ENCODE measurements at places on chromosomes 2 and 18.

- no peak overlapping the region for H3K4me3 ChIP-seq
- no peak for DNase-seq
- no peaks in the 10 kb centered on the region for H3K27me3 ChIP-seq
- H3K27ac ChIP-seq: no peak overlapping the region
Observed at GRCh38 chr2:181111059-181111458, 130.7 kb downstream of the UBE2E3 start.

DNA sequence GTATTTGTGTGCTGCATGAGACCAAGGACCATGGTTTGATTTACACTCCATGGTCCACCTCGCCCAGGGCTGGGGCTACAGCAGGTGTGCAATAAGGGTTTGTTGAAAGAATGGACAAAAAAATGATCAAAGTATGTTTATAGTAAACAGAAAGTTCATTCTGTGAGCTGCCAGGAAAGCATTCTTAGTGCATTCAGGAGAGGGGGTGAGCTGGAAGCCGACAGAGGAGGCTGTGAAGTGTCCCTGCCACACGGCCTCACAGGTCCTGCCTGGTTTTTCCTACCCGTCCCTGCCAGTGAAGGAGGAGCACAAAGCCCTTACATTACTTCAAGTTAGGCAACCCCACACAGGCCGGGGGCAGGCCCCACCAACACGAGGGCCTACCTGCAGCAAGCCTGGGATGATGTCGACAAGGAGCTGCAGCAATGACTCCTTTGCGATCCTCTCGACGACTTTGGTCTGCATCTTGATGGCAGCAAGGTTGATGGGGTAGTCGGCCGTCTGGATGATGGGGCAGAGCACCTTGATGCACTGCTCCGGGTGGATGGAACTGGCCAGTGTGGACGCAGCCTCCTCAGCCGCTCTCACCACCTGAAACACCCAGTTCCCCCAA lies 63.2 kb upstream of the TFCP2L1 start:
- H3K4me3 ChIP-seq: no peak overlapping the region
- no peak overlapping the region for H3K27ac ChIP-seq
- H3K36me3 ChIP-seq: peaks cover 24% of the 10 kb centered on the region

DNA sequence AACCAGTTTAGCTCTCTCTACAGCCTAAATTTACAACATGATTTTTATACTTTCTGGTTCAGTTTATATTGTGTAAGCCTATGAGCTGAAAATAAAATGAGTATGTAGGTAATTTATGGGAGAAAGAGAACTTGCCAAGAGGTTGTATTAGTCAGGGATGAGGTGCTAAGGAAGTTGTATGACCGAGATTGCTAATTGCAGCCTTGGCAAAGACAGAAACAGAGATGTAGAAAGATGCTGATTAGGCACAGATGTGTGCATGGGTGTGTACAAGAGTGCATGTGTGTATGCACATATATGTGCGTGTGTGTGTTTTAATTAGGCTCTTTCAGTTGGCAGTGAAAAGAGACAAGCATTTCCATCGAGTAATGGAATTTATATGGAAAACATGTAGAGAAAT lies 213.9 kb downstream of the FBXO15 start:
- H3K4me1 ChIP-seq: no peaks in the 10 kb centered on the region
- H3K27me3 ChIP-seq: no peaks in the 10 kb centered on the region
- DNase-seq: no peak
- H3K27ac ChIP-seq: no peak overlapping the region

- no peaks in the 10 kb centered on the region for H3K27me3 ChIP-seq
- peak overlapping the region; percentile 42 for H3K4me3 ChIP-seq
- DNase-seq: no peak
- peaks cover 13% of the 10 kb centered on the region for H3K4me1 ChIP-seq
- no peaks in the 10 kb centered on the region for H3K36me3 ChIP-seq
Observed at GRCh38 chr18:3605954-3606443, 156.0 kb downstream of the TGIF1 start.

All from esophagus squamous epithelium (tissue), 5 donors.